ENCODE measurements at places on chromosomes 7 and 10.

- no peak for DNase-seq
Measured at GRCh38 chr7:144784441-144784840, 51.4 kb downstream of the TPK1 start.

GRCh38 chr10:68666280-68666760 lies 54.7 kb upstream of the CCAR1 start:
- no peak for DNase-seq

GRCh38 chr10:73756183-73756582 lies 12.0 kb downstream of the SEC24C start:
- DNase-seq, result no peak

- DNase-seq, result no peak
Measured at GRCh38 chr10:80436446-80437098, 17.5 kb upstream of the TSPAN14 start.

DNA sequence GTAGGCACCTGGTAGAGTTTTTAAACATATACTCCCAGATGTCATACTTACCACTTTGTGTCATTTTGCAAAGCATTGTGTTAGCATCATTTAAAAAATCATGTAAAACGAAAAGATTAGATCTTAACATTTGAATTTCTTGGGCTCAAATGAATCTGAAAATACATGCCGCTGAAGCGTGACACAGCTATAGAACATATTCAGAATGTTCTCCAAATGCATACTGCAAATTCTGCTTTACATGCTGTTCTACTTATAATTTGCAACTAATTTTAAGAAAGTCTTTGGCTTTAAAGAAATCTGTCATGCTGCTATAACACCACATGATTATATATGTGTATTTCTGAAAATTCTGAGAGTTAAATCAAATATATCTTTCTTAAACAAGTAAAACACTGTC lies 109.2 kb upstream of the CAV2 start:
- DNase-seq, result no peak

- DNase-seq, result no peak
Measured at GRCh38 chr10:130226012-130226411, 89.8 kb downstream of the GLRX3 start.

- no peak for DNase-seq
Measured at GRCh38 chr7:151256410-151257045, 8.0 kb upstream of the SMARCD3 start.

DNA sequence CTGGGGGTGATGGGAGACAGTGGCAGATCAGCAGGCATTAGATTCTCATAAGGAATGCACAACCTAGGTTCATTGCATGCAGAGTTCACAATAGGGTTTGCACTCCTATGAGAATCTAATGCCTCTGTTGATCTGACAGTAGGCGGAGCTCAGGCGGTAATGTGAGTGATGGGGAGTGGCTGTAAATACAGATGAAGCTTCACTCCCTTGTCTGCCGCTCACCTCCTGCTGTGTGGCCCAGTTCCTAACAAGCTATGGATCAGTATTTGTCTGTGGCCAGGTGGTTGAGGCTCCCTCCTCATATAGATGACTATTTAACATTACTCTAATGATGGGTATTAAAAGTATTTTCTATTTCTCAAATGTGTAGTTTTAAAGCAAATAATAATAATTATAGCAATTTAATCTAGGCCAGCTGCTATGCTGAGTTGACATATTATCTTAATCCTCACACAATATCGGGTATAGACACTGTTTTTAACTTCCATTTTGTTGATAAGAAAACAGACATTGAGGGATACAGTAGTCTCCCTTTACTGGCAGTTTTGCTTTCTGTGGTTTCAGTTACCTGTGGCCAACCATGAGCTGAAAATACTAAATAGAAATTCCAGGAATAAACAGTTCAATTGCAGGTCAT lies 39.9 kb downstream of the KIF20B start:
- no peak for DNase-seq

DNA sequence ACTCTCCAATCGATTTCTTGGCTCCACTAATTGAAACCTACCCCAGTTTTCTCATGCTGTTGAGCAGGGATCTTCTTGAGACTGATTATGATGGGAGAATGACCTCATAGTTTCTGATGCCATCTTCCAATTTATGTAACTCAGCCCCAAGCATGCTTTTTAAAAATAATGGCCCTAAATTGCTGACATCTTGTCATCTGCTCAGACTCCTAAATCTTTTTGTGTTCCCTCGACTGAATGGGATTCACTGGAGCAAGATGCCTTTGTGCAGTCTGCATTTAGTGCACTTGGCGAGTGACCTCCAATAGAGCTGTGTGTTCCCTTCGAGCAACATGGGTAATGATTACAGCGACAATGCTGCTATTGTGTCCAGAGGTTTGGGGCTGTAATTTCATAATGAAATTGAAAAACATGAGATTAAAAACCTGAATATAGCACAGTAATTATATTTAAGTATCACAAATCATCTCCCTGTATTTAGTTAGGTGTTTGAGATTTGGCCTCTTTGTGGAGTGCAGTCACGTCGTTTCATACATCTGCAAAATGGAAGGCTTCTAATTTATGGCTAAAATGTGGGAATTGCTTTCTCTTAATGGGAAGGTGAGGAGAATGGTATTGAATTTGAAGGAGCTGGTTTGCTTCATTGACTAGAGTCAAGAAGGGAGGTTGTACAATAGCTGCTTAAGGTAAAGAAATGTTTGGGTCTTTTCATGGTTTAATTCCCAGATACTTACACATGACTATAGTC lies 192.9 kb downstream of the AUTS2 start:
- no peak for DNase-seq

DNA sequence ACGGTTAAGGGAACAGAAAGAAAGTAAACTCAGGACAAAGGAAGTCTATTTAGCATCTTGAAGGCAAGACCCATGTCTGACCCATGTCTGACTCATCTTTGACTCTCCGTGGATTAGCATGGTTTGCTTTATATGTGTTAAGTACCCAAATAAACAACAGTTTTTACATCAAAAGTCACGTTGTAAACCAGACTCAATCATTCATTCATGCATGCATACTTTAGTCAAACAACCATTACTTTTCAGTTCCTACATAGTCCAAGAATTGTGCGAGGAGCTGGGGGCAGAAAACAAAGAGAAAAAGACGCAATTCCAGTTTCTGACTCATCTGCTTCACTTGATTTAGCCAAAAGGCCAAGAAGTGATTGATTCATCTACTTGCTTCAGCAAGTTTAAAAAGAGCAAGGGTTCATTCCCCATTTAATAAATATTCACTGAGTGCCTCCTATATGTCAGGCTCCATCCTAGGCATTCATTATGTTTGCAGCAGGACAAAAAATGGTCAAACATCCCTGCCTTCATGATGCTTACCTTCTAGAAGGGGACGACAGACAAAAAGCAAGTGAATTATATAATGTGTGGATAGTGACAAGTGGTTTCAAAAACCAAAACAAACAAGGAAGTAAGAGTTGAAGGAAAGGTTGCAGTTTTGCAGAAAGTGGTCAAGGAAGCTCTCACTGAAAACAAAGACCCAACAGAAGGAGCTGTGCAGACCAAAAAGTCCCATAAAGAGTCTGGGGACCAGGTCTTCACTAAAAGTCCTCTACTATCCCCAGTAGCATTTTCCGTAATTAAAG lies 116.2 kb downstream of the FAM107B start:
- no peak for DNase-seq

DNA sequence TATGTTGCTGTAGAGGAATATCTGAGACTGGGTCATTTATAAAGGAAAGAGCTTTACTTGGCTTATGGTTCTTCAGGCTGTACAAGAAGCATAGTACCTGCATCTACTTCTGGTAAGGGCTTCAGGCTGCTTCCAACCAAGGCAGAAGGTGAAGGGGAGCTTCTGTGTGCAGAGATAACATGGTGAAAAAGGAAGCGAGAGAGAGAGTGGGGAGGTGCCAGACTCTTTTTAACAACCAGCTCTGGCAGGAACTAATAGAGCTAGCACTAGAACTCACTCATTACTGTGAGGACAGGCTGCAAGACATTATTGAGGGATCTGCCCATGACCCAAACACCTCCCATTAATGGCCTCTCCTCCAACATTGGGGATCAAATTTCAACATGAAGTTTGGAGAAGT lies 94.5 kb downstream of the KIF20B start:
- no peak for DNase-seq

GRCh38 chr10:88466786-88467185 lies 116.3 kb downstream of the RNLS start:
- DNase-seq, result no peak

DNA sequence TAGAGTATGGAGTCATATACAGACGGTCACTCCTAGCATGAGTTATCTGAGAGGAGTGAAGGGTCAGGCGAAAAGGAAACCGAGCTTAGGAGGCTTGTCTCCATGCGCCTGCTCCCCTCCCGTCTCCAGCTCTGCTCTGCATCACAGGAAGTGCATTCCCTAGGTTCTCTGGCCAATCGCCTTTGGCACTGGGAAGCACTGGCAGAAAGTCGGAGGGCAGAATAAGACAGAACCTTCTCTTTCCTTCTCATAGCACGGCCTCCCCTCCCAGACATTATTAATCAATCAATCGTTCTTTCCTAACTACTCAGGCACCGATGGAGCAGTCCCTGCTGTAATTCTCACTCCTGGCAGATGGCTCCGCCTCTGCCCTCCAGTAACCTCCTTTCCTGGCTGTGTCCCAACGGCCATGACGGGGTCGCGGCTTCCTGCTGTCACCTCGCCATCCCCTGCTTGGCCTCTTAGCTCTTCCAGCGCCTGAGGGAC lies 177.1 kb downstream of the FRMD4A start:
- DNase-seq, result no peak

GRCh38 chr7:134643131-134643530 lies 3.5 kb upstream of the BPGM start:
- DNase-seq, result no peak

DNA sequence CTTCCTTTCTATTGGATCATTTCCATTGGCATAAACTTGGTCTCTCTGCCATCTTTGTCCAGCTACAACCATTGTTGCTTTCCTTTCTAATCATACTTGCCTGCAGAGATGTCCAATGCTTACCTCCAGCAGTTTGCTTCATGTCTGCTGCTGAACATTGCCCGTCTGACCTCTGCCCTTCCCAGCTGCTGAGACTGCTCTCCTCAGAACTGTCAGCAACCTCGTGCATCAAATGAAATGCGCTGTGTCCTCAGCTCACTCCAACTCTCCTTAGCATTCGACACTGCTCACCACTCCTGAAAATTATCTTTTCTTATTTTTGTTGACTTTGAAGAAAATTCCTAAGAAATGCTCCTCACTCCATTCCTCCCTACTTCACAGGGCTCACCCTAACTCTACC lies 5.0 kb downstream of the FAM170B start:
- no peak for DNase-seq

DNA sequence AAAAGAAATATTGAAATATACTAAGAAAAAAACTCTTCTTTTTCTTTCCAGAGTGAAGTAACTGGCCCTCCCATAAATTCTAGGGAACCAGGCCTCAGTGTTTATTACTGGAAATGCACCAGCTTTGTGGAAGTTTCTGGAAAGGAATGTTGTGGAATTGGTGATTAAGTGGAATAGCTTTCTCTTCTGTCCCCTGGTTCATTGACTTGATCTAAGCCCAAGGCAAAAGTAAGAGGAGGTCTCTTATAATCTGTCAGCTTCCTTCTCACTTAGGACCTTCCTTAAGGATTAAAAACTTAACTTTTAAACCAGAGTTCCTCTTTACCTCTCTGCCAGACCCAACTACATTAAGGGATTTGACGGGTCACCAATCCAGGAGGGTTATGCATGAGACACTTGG lies 266.2 kb downstream of the SLC25A13 start:
- DNase-seq, result no peak

GRCh38 chr7:81802251-81802650 lies 32.4 kb upstream of the HGF start:
- DNase-seq, result no peak

DNA sequence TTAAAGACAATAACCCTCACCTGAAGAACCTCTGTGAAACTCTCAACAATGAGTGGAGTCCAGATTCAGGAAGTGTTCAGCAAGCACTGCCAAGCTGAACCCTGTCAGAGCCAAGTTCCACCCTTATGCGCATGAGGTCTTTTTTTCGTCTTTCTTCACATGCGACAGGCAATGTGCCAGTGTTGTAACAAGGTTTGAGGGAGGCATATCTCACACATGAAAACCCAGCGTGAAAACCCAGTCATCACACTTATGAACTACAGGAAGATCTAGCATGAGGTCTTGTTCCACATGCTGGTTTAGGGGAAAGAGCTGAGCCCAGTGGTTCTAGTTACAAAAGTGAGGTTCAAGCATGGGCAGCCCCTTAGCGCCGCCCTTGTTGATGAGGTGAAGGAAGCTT lies 49.7 kb downstream of the RABGEF1 start:
- no peak for DNase-seq

- DNase-seq, result no peak
Measured at GRCh38 chr7:120334475-120334874, 61.5 kb downstream of the KCND2 start.

- peak; percentile 65 for DNase-seq
Measured at GRCh38 chr7:129210256-129210988, 14.4 kb upstream of the AHCYL2 start.

DNA sequence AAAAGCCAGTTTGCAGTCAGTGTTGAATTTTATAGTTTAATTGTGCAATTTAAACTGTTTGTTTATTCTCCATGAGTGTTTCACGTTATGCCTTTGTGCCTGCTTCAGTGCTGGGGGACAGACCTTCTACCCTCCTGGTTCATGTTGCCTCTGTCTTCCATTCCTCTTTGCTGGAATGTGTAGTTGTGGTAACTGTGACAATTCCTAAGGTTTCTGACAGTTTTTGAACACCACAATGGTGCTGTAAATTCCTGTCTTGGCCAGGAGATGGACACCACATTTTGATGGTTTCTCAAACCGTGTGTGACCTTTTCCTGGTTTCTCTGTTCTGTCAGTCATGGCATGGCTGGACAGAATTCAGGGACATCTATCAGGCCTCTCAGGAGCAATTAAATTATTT lies 201.7 kb downstream of the BICC1 start:
- DNase-seq, result no peak

GRCh38 chr10:47044741-47045140 lies 133.5 kb downstream of the PTPN20 start:
- no peak for DNase-seq

DNA sequence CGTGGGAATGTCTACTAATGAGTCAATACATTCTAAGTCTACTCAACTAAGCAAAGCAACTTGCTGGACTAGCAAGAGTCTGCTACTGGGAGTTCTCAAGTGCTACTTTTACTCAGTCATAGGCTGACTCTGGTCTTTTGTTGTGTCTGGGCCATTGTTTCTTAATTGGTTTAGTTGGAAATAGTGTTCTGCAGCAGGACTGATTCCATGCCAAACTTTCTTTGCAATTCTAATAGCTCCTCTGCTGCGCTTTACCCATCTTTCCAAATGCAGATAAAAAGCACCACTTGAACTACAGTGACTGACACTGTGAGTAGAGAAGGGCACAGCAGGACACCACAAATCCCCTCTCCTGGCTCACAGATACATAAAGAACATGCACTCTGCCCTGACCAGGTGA lies 125.7 kb downstream of the CD36 start:
- DNase-seq, result no peak

DNA sequence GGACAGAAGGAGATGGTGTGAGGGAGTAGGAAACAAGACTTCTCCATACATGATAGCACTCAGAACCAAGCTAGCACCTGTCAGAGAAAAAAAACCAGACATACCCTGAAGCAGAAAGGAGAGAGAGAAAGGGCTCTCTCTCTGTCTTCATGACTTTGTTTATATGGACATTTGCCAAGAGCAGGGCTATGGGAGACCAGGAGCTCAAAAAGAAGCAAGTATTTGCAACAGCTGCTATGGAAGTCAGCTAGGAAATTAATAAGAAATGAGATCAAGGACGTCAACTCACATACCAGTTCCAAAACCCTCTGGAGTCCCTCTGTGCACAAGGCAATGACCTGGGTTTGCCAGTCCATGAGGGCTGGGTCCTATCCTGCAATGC lies 111.6 kb downstream of the SGMS1 start:
- DNase-seq, result no peak

- no peak for DNase-seq
Measured at GRCh38 chr7:45435131-45435530, 139.0 kb upstream of the ADCY1 start.

GRCh38 chr10:76251841-76252671 lies 820.6 kb downstream of the LRMDA start:
- no peak for DNase-seq
